ENCODE measurements at places on chromosomes 7 and 10.
A peak's percentile ranks its signal among the peaks of the same experiment; 100 is the strongest.

DNA sequence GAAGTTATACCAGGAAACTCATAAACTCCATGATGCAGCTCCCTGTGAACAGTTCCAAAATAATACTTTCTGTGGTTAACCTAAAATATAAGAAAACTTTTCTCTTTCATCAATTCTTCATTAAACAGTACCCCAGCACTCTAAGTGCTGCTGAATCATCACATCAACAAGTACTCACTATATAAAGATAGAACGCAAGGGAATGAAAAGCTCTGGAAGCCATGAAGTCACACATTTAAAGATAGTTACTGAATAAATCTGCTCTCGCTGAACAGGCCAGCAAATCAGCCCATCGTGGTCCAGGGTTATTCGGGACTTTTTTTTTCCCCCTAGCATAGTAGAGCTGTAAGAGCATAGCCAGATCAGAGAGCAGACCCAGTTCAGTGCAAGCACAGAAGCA is 254.3 kb downstream of the IPMK start:
- no peak for DNase-seq

GRCh38 chr7:100691676-100692577 is 2.1 kb downstream of the GIGYF1 start:
- peak; percentile 73 for DNase-seq

DNA sequence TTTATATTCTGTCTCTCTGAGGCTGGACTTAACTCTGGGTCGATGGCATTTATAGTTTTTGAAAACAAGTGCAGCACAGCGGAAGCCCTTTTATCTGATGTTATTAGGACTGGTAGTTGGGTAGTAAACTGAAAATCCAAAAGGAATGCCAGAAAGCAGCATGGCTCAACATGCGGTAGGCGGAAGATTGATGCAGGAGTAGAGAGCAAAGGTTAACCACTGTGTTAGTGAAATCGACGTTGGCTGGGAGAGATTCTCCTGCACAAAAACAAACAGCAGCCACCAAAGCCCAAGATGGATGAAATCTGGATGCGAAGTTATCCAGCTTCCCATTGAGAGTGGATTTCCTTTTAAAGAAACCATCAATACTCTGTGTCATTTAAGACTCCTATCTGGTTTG is 54.5 kb upstream of the EMX2 start:
- no peak for DNase-seq

- no peak for DNase-seq
Observed at GRCh38 chr10:89466599-89467035, 52.2 kb downstream of the IFIT5 start.

- DNase-seq = no peak
Observed at GRCh38 chr10:803041-803741, 113.7 kb upstream of the DIP2C start.

DNA sequence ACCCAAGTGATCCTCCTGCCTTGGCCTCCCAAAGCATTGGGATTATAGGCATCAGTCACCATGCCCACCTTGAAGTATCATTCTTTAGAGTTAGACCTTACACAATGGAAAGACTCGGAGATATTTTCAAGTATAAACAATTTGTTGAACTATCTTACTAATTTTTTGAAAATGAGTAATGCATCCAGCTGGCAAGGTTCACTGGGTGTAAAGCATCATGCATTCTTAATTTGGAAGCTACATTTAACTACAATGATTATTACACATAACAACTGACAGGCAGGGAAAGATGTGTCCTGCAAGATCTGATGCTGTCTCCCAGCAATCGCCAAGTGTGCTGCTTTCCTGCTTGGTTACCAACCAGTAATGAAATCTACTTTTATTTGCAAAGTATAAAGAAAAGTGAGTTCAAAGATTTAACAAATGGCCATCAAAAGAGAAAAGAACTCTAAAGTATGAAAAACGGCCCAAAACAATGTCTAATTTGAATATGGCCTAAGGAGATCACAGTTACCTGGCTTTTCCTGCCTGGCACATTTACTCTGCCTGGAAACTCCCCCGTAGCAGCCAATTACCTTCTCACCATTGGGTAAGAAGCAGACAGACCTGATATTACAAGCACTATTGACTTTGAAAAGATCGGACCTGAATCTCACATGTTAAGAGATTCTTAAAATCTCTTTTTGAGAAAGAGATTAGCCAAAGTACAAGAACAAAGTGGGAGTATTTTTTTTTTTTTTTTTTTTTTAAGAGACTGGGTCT is 59.3 kb upstream of the NMT2 start:
- no peak for DNase-seq
